ENCODE measurements at places on chromosomes 4 and X.

GRCh38 chr4:141711211-141711610, 74.8 kb downstream of the IL15 start:
- DNase-seq, result no peak

GRCh38 chr4:186204103-186204559, 12.8 kb downstream of the CYP4V2 start:
- no peak for DNase-seq

DNA sequence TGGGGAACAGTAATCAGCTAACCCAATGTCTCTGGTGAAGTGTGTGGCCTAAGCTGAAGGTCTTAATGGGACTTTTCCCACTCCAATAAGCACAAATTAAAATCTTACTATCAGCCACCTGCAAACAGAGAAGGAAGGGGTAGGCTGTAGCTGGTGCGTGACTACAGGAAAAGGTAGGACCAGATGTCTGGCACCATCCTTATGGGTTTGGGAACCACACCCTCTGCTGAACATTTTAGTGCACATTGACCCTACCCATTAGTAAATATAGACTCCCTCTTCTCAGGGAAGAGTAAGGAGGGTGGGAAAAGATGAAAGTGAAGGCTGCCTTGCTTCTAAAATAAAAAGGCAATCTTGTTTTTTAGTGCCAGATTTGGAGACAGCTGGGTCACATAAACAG, 602.8 kb downstream of the FAT4 start:
- DNase-seq, result no peak

DNA sequence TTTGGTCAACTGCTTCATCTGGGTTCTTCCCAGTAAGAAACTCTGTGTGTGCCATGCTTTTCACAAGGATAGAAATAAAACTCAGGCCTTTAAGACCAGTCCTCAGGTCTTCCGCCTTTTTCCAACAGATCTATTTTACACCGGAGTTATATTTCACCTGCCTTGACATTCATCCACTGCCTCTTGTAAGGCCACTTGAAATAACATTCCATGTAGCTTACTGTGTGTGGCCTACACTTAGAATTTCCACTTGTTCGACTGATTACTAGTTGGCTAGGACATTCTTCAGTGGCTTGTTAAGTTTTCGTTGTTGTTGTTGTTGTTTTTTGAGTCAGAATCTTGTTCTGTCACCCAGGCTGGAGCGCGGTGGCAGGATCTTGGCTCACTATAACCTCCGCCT, 92.8 kb upstream of the UNC5C start:
- DNase-seq, result no peak

- no peak for DNase-seq
Observed at GRCh38 chr4:159497936-159498335, 395.1 kb downstream of the RAPGEF2 start.

DNA sequence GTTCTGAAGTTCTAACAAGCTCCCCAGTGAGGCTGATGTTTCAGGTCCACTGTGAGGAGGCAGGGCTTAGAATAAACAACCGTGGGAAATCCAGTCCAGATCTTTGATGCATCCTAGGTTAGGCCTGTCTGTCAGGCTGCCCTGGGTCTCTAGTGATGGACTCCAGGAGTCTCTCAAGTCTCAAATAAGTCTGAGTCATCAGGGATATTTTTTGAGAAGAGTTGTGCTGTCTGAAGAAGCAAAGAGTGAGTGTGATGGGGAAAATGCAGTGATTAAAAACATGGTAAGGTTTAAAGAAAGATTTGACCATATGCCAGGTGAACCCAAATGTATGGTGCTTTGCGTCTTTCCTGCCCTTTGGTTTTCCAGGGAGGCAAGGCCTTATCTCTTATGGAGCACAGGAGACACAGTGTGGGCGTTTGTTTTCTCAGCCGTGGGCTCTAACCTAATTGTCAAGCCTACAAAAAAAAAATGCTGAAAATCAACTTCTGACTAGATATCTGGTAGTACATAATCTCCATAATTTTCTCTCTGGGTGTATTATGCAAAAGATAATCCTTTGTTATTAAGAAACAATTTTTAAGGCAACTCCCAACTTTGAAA, 100.7 kb downstream of the PTTG2 start:
- no peak for DNase-seq

DNA sequence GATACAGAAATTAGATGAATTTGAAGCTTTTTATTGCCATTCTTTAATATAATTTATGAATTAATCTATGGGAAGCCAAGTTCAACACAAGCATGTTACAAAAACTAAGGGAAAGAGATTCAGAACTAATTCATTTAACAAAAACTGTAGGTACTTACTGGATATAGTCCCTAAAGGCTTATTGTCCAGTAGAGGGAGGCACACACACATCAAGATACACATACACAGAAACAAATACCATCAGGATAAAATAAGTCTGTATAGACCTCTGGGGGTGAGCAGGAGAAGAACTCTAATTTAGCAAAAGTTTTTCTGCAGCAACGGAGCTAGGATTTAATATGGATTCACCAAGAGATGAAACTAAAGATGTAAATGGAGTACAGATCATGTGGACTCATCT, 83.0 kb upstream of the IL13RA1 start:
- peak; percentile 13 for DNase-seq

- DNase-seq, result no peak
Observed at GRCh38 chr4:10035130-10035529, 13.8 kb upstream of the SLC2A9 start.

All from GM13976 (cell line).